Fibroblast of the aortic adventitia (primary cell): ENCODE measurements at places on chromosomes 13 and 19. TPM values are rescaled to one million over a fixed set of nuclear protein-coding genes. Genes with fewer than 3 reads are reported as not detected.
A peak's percentile ranks its signal among the peaks of the same experiment; 100 is the strongest.

Gene PTBP1
- total RNA-seq: 30.9 and 121 TPM in 2 replicates

DNA sequence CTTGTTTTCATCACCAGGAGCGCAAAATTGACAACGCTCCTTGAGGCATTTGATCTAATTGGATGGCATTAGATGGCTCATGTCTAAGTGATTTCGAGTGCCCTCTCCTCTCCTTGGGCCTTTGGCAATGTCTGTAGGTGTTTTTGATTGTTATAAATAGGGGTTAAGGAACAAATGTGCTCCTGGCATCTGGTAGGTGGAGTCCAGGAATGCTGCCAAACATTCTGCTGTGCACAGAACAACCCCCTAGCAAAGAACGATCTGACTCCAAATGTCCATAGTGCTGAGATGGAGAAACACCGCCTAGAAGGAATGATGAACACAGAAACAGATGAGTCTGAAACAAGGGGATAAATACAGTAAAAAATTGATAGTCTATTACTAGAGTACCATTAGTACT lies 68.0 kb upstream of the C1QTNF9B start:
- DNase-seq: no peak

Gene CNMD
- not detected in 2 replicates for total RNA-seq

- no peak for DNase-seq
Measured at GRCh38 chr13:27593267-27593666, 27.1 kb downstream of the LNX2 start.

DNA sequence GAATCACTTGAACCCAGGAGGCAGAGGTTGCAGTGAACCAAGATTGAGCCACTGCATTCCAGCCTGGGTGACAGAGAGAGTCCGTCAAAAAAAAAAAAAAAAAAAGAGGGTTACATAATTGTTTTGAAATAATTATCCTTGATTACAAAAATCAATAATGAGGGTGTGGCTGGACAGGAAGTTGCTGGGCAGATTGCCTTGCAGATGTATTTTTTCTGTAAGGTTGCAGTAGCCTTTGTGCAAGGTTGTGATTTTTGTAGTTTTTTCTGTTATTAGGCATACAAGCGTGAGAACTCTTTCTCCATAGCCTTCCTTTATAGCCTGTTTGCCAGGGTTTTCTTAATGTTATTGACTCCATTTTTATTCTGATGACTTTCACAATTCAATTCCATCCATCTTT lies 40.7 kb upstream of the SIN3B start:
- no peak for DNase-seq

- no peak for DNase-seq
Measured at GRCh38 chr13:27290715-27291114, 20.1 kb downstream of the RASL11A start.

- DNase-seq: no peak
Measured at GRCh38 chr19:28880735-28881401, 332.1 kb downstream of the UQCRFS1 start.

DNA sequence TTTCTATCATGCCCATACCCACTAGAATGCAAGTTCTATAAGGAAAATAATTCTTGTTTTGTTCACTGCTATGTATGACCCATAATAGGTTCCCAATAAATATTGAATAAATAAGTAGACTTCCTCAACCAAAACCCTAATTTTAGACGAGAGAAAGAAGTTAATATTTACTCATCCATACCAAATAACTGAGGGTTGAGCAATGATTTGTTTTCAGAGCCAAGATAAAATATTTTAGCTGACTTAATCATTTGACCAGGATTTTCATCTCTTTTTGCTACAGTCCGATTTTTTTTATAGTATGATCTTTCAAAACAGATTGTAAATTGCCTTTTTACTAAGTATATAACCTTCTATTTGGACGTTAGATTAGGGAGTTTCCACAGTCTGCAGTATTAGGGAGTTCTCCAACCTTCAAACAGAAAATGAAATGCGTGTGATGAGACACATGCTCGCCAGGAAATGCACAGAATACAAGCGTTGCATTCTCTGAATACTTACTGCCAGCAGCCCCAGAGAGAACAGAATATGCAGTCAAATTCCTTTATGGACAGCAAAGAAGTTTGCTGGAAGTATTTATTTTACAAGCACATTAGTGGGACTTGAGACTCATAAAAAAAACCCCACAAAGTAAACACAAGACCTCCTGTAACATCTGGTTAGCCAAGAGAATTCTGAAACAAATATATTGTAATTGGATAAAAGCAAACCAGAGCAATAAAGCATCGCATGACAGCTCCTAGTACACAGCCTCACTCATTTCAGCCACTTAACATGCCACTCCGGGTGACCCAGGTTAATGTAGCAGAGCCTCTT lies 230.0 kb downstream of the MYO16 start:
- peak; percentile 73 for DNase-seq

GRCh38 chr13:79490824-79491223 lies 9.9 kb downstream of the NDFIP2 start:
- peak; percentile 10 for DNase-seq

DNA sequence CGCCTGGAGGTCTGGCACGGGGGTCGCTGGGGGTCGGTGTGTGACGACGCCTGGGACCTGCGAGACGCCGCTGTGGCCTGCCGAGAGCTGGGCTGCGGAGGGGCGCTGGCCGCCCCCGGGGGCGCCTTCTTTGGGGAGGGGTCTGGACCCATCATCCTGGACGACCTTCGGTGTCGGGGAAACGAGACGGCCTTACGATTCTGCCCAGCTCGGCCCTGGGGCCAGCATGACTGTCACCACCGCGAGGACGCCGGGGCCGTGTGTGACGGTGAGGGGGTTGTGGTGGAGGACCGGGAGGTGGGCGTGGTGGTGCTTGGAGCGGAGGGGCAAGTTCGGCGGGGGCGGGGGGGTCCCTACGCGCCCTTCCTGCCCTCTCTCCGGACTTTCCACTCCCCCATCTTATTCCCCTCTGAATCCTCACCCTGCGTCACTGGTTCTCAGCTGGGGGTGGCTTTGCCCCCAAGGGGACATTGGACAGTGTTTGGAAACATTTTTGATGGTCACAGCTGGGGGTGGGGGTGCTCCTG lies 5.5 kb downstream of the SSC5D start:
- DNase-seq: no peak

- DNase-seq: peak; percentile 33
Measured at GRCh38 chr13:43107780-43108179, 84.4 kb downstream of the DNAJC15 start.

GRCh38 chr13:99150575-99151361 lies 49.9 kb upstream of the UBAC2 start:
- peak; percentile 74 for DNase-seq

GRCh38 chr19:32532233-32532632 lies 48.8 kb upstream of the PDCD5 start:
- no peak for DNase-seq

GRCh38 chr19:5578097-5578846 lies 10.5 kb upstream of the TINCR start:
- DNase-seq: peak; percentile 48

Gene IFNL1
- total RNA-seq: not detected in 2 replicates
